T-helper 17 cell (primary cell): ENCODE measurements at places on chromosomes 3 and 15.

GRCh38 chr3:81492040-81492439 is 269.4 kb downstream of the GBE1 start:
- no peak for DNase-seq

DNA sequence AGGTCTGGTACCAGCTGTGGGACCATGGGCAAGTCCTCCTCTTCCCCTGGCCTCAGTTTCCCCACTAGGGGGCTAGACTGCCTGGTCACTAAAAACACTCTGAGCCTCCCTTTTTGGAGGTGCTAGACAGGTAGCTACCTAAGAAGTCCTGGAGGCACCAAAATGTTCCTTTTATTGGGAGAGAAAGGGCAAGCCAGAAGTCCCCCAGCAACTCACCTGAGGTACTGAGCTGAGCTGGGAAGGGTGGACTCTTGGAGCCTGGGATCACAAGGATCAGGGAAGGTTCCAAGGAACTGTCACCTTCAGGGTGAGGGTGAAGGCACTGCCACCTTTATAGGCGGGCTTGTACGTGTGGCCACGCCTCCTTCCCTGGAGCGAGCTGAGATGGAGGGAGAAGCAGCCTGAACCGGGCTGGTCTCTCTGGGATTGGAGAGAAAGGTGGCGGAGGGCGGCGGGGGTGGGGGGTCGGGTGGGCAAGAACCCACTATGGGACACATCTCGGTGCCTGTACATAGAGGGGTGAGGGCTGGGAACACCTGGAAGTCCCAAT is at the start of gene CYP1A1:
CYP1A1 (minus strand) TSS at position 304 of the 550 bp plus-strand sequence. CDS start 2,431 bp downstream, outside the sequence.
- DNase-seq, result no peak

DNA sequence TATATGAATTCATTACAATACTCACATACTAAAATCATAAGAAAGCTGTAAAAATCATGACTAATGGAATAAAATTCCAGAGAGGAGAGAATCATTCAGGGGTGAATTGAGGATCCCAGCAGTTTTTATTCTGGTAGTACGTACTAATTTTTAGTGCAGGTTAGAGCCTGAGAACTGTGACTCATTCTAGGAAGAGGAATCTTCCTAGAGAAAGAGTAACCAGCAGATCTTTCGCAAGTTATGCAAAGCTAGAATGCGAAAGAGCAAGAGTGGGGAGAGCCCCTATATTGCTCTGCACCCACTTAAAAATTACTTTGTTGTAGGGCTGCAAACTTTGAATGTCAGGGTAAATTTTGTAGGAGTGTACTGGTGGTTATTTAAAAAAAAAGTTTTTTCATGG is 303.6 kb upstream of the ARPP21 start:
- DNase-seq, result no peak

DNA sequence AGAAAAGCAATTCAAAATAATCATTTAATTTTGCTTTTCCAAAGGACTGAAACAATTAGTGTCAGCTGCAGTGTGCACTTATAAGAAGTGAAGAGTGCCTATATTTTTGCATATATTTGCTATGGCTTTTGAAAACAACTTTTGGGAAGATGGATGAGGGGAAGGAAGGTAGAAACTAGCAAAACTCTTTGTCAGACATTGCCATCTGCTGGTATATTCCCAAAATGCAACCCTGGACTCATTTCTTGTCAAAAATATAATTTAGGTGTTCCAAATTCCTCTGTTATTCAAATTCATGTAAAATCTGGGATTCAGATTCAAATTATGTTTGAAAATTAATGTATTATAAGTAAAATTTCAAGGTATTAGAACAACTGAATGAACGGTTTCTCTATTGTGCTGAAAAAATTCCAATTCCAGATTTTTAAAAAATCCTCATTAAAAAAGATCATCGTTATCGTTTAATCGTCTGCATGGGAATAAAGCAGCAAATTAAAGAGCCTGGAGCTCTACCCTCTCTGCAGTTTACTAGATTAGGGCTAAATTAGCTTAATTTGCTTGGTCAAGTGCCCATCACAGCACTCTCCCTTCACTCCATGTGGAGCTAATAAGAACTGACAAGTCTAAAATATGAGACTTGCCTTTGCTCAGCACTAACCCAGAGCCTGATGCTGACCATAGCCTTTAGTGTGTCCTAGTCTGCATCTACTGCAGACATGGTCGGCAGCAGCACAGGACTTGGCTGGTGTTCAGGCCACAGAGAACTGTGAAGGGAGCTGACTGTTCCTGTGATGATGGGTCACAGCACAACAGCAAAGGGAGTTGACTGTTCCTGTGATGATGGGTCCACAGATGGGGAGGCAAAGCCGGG is 67.9 kb upstream of the MITF start:
- no peak for DNase-seq

DNA sequence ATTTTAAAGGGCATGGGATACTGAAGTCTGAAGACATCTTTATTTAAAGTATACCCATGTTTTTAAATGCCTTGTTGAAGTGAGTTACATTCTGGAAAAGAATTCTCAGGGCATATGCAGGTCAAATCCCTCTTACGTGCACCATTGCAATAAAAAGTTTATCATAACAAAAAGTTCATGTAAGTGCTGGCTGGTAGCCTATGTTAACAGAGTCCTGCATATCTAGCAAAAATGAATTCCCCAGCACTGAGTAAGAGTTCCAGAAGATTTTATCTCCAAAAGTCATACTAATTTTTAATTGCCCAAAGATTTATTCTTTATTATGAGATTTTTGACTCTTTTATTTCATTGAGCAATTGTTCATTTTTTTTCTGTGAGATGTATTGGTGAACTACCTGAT is 104.7 kb upstream of the ROBO1 start:
- DNase-seq, result no peak

- DNase-seq, result no peak
These were observed 3.4 kb upstream of the EOGT start for GRCh38 chr3:69016901-69017300.

- DNase-seq, result no peak
These were observed 17.7 kb downstream of the FOXB1 start for GRCh38 chr15:60021589-60022378.

- no peak for DNase-seq
These were observed 54.6 kb downstream of the CCR3 start for GRCh38 chr3:46296826-46297225.

DNA sequence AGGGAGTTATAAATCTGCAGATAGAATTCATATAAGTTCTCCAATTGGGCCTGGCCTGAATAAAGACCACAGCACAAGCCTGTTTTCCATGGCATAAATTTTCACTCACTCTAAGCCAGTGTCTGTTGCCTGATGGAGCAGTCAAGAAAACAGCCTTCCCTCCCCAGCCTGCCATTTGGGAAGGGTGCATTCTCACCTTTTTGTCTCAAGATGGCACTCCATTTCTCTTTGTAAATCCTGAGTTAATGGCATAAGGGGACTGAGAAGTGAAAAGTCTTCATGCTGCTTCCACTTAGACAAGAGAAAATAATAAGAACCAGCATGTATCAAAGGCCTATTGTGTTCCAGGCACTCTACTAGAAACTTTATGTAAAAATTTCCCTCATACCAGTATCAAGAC is 115.6 kb upstream of the MANF start:
- no peak for DNase-seq

DNA sequence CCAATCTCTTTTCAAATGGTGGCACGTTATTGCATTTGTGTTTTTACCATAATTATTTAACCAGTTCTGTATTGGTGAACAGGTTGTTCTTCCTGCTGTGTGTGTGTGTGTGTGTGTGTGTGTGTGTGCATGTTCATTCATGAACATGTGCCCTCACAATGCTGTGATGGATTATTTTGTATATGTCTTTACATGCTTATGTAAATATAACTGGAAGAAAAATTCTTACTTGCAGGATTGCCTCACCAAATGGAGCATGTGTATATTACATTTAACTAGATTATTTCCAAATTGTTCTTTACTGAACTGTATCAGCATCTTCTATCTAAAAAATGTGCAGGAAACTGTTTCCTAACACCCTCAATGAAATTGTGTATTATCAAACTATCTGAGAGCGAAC is 175.2 kb upstream of the ZPLD1 start:
- no peak for DNase-seq

DNA sequence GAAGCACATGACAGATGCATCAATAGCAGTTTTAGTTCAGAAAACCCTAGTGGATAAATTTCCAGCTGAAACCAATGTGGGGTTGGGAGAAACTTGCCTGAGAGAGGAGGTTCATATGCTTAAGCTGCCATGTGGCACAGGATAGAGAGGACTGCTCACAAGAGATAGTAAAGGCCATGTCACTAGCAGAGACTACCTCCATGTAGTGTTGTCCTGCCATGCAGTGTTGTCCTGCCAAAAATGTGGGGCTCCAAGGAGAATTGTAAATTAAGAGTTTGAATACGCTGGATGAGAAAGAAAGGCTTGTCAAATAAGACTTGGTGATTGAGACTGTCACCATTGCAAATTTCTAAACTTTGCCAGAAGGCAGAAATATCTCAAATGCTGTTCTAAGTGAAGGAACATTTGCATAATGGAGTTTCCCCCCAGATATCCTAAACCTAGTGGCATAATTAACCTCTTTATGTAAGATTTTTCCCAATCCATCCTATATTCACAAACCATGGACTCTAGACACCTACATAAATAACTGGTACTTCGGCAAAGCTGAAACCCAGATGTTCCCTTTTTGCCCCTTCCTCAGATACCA is 938.3 kb upstream of the ALCAM start:
- DNase-seq, result no peak

- DNase-seq, result no peak
These were observed 59.7 kb downstream of the RGMA start for GRCh38 chr15:93029214-93029835.
